ENCODE measurements at places on chromosomes 4 and X. TPM values are rescaled to one million over a fixed set of nuclear protein-coding genes. Genes with fewer than 3 reads are reported as not detected.

GRCh38 chr4:42083816-42084215, 68.6 kb downstream of the BEND4 start:
- no peak overlapping the region for H3K4me3 ChIP-seq
- H3K27me3 ChIP-seq = no peaks in the 10 kb centered on the region
- DNase-seq = no peak
- H3K36me3 ChIP-seq = peaks cover 21% of the 10 kb centered on the region
- no peaks in the 10 kb centered on the region for H3K4me1 ChIP-seq

GRCh38 chr4:128574706-128575105, 234.8 kb upstream of the JADE1 start:
- DNase-seq = peak; percentile 51
- no peaks in the 10 kb centered on the region for H3K4me1 ChIP-seq
- no peaks in the 10 kb centered on the region for H3K36me3 ChIP-seq
- no peak overlapping the region for H3K27ac ChIP-seq

DNA sequence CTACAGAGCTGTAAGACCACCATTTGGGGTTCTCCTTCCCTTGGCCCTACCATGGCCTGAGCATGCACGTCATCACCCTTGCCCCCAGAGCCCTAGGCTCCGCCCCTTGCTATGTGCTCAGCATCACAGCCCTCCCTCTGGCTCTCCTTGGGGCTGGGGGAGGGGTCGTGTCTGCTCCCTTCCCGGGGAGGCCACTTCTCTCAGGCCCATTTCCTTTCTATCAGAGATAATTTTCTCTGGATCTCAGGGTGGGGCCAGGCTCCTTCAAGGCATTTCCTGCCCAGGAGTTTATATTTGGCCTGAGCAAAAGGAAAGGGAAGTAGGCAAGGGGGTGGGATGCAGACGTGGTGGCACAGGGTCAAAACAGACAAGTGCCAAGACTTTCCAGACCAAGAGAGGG, 55.9 kb downstream of the STARD8 start:
- no peaks in the 10 kb centered on the region for H3K27me3 ChIP-seq
- no peak overlapping the region for H3K4me3 ChIP-seq
- H3K36me3 ChIP-seq = no peaks in the 10 kb centered on the region

DNA sequence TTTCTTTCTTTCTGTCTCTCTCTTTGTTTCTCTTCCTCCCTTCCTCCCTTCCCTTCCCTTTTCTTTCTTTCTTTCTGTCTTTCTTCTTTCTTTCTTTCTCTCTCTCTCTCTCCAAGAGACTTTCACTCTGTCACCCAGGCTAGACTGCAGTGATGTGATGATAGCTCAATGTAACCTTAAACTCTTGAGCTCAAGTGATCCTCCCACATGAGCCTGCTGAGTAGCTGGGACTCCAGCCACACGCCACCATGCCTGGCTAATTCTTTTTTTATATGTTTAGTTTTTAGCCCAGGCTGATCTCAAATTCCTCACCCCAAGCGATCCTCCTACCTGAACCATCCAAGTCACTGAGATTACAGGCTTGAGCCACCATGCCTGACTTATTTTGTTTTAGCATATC, 64.3 kb upstream of the EMCN start:
- H3K27ac ChIP-seq = no peak overlapping the region
- H3K36me3 ChIP-seq = no peaks in the 10 kb centered on the region
- no peaks in the 10 kb centered on the region for H3K27me3 ChIP-seq
- no peak for DNase-seq

DNA sequence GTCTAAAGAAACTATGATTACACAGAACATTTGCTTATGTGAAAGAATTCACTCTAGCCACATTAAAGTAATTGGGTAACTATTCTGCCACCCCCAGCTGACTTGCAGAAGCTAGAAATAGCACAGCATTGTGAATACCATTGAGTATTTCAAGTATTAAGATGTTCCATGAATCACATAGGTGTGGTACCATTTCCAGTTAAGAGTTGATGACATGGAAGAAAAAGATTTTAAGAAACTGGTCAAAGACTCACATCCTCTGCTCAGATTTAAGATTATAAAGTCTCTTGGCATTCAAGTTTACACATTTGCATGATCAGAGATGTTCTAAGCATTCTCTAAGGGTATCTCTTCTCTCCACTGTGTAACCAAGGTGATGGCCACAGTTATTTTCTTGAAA, 287.5 kb downstream of the CAMK2D start:
- no peaks in the 10 kb centered on the region for H3K36me3 ChIP-seq
- H3K27ac ChIP-seq = no peak overlapping the region
- DNase-seq = no peak
- H3K4me3 ChIP-seq = no peak overlapping the region
- H3K27me3 ChIP-seq = no peaks in the 10 kb centered on the region

DNA sequence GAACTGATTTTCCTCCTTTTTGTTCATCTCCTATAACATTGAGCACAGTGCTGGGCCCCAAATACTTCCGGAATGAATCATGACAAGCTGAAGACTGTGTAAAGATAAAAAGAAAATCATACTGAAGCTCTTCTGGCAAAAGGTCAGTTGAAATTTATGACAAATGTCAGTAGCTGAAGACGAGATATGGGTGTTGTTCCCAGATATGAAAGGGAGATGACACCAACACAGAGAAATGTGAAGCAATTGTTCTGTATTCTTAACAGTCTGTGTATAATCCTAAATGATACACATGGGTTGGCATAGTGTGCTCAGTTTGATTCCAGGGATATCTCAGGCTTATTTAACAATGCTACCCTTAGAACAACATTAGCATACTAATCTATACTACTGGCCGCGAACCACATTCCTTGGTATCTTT, 170.5 kb upstream of the PITX2 start:
- H3K36me3 ChIP-seq = no peaks in the 10 kb centered on the region
- DNase-seq = no peak
- H3K4me1 ChIP-seq = no peaks in the 10 kb centered on the region
- no peaks in the 10 kb centered on the region for H3K27me3 ChIP-seq

GRCh38 chr4:772776-773175, 53.2 kb downstream of the CPLX1 start:
- H3K4me1 ChIP-seq = peaks cover 20% of the 10 kb centered on the region
- no peaks in the 10 kb centered on the region for H3K27me3 ChIP-seq
- peaks cover 3% of the 10 kb centered on the region for H3K36me3 ChIP-seq
- no peak overlapping the region for H3K27ac ChIP-seq
- no peak overlapping the region for H3K4me3 ChIP-seq

DNA sequence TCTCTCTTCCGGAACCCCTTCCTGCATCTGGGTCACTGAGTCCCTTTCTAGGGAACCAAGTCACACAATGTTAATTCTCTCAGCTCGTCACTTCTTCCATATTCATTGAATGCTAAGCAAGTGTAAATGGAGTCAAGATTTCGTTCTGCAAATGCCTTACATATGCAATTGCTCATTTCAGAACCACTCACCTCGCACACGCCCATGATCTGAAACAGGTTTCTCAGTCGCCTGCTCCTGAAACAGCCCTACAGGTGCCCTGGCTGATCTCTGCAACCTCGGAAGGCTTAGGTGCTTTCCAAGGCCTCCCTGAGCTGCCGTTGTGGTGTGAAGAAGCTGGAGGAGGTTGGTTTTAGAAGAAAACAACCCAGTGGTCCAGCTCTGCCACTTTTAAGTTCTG, 100.8 kb upstream of the MSX1 start:
- no peaks in the 10 kb centered on the region for H3K36me3 ChIP-seq
- H3K4me1 ChIP-seq = no peaks in the 10 kb centered on the region
- DNase-seq = no peak
- H3K27me3 ChIP-seq = no peaks in the 10 kb centered on the region
- no peak overlapping the region for H3K4me3 ChIP-seq

DNA sequence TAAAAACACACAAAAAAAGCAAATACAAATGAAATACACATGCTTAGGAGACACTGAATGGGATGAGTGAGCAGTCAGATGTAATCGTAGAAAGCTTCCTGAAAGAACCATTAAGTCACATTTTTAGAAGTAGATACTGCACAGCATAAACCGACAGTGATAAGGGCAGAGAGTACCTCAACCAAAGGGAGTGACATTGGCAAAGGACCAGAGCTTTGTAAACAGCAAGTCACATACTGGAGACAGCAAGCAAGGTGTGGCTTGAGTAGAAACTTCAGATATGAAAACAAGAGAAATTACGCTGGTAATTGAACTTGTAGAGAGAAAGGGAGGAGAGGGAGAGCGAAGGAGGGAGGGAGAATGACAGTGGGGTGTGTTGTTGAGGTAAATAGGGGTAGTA, 92.0 kb downstream of the CHRDL1 start:
- no peak overlapping the region for H3K4me3 ChIP-seq
- no peaks in the 10 kb centered on the region for H3K36me3 ChIP-seq
- H3K4me1 ChIP-seq = no peaks in the 10 kb centered on the region
- no peak overlapping the region for H3K27ac ChIP-seq

GRCh38 chr4:126106658-126107057, 791.9 kb downstream of the FAT4 start:
- H3K4me1 ChIP-seq = no peaks in the 10 kb centered on the region
- no peak overlapping the region for H3K27ac ChIP-seq
- no peaks in the 10 kb centered on the region for H3K27me3 ChIP-seq
- H3K4me3 ChIP-seq = no peak overlapping the region

DNA sequence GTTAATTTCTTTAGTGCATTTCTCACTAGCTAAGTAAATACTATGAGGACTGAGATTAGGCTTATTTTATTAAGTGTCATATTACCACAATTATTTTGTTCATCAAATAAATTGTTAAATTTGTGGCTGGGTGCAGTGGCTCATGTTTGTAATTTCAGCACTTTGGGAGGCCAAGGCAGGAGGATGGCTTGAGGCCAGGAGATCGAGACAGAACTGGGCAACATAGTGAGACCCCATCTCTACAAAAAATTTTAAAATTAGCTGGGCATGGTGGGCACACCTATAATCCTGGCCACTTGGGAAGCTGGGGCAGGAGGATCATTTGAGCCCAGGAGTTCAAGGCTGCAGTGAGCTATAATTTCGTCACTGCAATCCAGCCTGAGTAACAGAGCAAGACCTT, 6.8 kb downstream of the SEC24D start:
- H3K4me1 ChIP-seq = no peaks in the 10 kb centered on the region
- no peak overlapping the region for H3K27ac ChIP-seq
- DNase-seq = no peak
- H3K4me3 ChIP-seq = no peak overlapping the region

DNA sequence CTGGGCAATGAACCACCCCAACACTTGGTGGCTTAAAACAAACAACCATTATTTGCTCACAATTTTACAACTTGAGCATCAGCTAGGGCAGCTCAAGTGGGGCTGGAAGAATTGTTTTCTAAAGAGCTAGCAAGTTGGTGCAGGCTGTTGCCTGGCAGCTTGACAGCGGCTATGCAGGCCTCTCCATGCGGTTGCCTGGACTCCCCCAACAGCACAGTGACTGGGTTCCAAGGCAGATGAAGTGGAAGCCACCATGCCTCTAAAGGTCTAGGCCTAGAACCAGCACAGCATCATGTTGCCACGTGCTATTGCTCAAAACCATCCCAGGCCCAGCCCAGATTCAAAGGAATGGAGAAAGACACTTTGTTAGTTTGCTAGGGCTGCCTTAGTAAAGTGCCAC, 114.8 kb downstream of the BCOR start:
- no peak overlapping the region for H3K27ac ChIP-seq
- H3K4me3 ChIP-seq = no peak overlapping the region
- H3K36me3 ChIP-seq = no peaks in the 10 kb centered on the region
- H3K4me1 ChIP-seq = no peaks in the 10 kb centered on the region

DNA sequence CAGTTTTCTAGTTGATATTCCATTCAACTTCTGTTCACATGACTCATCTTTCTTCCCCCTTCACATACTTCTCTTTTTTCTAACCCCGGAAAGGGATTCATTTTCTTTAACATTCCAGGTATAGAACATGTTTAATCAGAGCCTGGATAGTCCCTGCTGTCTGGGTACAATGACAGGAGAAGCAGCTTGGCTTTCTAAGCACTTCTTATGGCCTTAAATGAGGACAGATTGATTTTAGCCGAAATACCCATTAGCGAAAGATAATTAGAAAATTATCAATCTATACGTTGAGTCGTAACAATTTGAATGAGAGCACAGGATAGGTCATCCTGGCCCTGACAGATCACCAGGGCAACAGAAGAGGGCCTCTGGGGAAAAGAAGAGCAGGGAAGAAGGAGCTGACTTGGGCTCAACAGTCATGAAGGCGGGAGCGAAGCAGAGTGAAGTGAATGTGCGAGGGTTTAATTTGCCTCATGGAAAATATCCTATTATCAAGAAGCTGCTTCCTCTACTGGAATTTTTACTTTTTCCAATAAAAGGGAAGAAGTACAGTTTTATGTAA, 62.2 kb downstream of the PPP1R2C start:
- H3K4me3 ChIP-seq = no peak overlapping the region
- no peak for DNase-seq
- no peak overlapping the region for H3K27ac ChIP-seq
- H3K27me3 ChIP-seq = no peaks in the 10 kb centered on the region

- peaks cover 39% of the 10 kb centered on the region for H3K36me3 ChIP-seq
- H3K27me3 ChIP-seq = no peaks in the 10 kb centered on the region
Measured at GRCh38 chr4:10114607-10115006, 2.0 kb downstream of the WDR1 start.

DNA sequence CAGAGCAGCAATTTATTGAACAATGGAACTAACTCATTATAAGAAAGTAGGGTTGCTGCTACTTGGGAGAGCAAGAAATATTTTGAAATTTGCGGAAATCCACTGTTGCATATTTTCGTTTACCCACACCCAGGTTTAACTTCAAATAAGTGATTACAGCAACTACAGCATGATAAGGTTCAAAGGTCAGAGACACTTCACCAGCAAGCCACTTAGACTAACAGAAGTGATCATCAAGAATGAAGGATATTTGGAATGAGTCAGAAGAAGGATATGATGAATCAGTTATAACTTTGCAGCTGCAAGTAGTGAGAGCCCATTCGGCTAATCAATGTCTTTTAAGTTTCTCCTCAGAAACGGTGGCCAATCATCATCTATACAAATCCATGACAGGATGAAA, 199.3 kb downstream of the TMA16 start:
- H3K27ac ChIP-seq = no peak overlapping the region
- H3K36me3 ChIP-seq = no peaks in the 10 kb centered on the region
- DNase-seq = no peak
- H3K4me1 ChIP-seq = no peaks in the 10 kb centered on the region
- H3K4me3 ChIP-seq = no peak overlapping the region

DNA sequence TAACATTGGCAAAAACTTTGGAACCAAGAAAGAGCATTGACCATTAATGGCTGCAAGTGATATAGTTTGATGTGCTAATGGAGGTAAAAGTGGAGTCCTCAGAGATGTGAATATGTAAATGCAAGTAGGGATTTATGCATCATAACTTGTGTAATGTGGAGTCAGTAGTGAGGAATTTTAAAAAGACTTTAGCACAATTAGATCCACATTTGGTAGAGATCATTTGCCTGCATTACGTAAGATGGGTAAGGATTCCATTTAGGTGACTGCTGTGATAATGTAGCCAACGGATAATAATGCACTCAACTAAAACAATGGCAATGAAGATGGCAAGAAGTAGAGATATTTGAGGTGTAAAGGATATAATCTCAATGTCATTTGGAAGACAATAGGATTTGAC, 1128.4 kb downstream of the ADGRL3 start:
- H3K4me3 ChIP-seq = no peak overlapping the region
- H3K36me3 ChIP-seq = no peaks in the 10 kb centered on the region
- H3K4me1 ChIP-seq = no peaks in the 10 kb centered on the region
- H3K27me3 ChIP-seq = no peaks in the 10 kb centered on the region
- no peak for DNase-seq

Gene MAGEB10
- total RNA-seq = not detected

Gene ZNF718
- 10.3 TPM for total RNA-seq

Gene SPANXA2
- not detected for total RNA-seq

Gene SNCA
- total RNA-seq = 0.49 TPM

Gene GLRA2
- not detected for total RNA-seq

Gene ARHGAP4
- total RNA-seq = 439 TPM
